ENCODE measurements at places on chromosomes 5 and 9.

DNA sequence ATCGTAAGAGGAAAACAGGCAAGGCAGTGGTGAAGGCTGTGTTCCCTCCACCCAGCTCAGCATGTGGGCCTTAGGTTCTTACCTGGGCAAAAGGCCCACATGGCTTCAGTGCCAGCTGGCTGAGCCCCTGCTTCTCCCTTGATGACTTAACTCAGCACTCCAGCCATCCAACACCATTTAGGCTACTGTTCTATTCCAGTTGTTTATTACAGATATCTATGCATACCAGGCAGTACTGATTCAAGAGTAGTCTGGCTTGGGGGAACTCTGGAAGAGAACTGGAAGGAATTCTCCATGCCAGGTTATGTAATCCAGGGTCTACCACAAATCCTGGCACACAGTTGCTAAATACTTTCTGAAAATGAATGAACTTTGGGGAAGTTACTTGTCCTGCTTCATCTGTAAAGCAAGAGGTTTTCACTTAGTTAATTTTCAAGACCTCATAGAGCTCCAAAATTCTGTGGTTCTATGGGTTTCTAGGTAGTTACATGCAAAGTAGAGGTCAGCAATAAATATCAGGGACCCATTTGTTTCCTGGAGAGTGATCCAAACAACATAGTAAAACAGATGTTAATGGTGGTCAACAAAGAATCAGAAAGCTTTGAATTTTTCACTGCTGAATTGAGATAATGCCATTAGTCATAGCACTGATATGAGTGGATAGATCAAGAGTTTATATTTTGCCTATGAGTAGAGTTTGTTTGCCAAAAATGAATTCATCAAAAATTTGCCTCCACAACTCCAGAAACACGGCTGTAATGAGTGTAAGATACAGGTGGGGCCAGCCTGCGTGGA is 88.2 kb upstream of the OSMR start:
- no peak for DNase-seq

DNA sequence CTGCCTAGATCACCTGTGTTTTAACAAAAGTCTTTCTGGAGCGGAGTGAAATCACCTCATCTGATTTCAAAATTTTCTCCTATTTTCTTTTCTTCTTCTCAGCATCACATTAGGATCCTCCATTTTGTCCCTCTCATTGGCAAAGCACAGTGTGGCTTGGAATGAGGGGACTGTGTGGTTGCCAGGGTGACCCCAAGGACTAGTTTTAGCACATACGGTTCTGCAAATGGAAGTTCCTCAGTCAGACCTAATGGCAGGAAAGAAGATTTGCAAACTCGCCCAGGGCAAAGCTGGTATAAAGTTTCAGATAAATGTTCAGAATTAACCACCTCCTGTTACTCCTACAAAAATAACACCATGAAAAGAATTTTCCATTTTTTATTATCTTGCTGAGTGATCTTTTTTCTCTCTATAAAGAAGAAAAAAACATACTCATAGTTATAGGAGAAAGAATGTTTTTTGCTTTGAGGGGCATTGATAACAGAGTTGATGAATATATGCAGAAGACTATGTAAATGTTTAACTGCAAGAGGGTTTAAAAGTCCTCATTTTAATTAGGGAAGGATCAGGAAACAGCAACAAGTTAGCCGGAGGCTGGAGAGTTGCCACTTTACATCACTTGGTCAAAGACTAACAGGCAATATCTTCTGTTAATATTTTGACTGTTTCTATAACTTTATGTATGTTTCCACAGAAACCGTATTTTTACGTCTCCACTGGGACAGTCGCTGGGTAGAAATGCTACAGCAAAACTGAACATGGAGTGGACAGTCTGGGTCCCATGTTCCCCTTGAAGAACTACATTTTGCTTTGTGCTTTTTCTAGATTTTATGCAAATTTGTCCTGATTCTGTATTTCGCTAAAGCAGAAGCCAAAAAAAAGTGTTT is 257.8 kb downstream of the NR2F1-AS1 start:
- no peak for DNase-seq

DNA sequence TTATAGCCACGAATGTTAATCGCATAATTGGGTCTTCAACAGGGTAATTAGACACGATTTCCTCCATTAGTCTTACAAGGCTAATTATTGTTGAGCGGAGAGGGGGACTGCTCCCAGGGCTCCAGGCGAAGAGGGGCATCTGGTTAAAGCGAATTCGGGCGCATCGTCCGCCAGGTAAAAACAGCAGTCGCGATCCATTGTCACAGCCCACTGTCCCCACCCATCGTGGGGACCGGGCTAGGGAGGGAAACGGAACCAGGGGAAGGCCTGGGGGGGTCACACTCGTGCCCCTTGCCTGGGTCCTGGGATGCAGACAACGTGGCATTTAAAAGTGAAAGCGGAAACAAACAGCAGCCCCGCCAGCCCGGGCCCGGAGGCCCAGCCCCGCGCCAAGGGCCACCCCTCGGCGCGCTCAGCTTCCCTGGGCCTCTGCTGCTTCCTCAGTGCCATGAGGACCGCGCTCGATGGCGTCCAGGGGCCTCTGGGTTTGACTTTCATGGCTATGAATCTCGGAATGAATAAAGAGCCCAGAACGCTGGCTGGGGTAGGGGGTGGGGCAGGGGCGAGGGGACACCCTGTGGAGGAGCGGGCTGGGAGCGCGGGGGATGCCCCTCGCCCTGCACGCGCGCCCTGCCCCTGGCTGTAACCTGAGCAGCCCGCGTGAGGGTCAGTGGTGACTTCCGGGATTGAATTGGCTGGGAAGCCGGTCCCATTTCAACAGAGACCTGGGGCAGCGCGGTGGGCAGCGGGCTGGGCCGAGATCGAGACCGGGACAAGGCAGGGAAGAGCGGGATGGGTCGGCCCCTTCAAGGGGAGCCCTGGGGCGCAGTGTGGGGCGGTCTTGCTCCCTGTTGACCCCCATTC is 99.9 kb downstream of the GTF3C4 start:
- peak; percentile 54 for DNase-seq

- no peak for DNase-seq
These were observed 262.9 kb downstream of the PIK3R1 start for GRCh38 chr5:68478301-68479095.

DNA sequence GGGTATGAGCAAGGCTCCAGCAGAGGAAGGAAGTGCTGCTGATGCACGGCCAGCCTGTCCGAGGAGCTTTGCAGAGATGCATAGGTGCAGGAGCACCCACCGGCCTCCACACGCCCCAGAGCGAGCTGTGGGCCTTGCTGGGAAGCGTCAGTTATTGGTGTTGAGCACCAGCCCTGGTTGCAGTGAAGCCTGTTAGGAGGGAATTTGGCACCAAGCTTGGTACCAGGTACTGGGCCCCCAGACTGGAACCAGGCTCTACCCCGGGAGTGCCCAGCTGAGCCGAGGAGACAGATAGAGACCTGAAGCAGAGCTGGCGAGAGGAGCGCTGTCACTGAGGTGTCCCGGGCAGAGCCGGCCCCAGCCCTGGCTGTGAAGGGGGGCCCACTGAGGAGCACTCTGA is 5.2 kb downstream of the TCF7 start:
- DNase-seq = no peak

DNA sequence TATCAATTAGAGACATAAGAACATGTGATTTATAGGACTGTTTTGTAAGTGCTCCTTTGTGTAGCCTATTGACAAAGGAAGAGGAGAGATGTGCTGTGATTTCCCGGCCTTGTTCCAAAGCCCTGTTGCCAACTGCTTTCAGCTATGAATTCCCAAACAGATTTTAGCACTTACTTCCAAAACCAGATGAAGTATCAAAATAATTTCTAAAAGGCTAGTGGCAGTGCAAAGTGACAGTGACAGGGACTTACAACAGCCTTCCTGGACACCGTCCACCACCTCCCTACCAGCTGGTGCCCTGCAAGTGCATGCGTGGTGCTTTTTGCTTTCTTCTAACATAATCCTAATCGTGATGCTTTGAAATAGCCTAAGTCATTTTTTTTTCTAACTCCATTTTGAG is 254.1 kb upstream of the ACTBL2 start:
- no peak for DNase-seq

DNA sequence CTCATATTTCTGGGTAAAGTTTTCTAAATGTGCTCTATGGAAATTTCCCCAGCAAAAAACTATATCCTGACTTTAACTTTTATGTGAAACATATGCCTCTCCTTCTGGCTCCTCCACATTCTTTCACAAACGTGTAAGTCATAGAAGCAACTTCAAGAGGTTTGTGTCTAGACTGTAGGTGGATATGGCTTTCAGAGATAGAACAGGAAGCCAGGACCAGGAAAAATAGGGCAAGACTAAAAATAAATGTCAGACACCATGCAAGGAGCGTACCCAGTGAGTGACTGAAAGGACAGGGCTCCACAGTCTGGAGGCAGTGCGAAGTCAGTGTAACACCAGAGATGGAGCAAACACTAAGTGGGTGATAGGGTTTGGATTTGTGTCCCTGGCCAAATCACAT is 240.7 kb downstream of the COX7C start:
- no peak for DNase-seq

DNA sequence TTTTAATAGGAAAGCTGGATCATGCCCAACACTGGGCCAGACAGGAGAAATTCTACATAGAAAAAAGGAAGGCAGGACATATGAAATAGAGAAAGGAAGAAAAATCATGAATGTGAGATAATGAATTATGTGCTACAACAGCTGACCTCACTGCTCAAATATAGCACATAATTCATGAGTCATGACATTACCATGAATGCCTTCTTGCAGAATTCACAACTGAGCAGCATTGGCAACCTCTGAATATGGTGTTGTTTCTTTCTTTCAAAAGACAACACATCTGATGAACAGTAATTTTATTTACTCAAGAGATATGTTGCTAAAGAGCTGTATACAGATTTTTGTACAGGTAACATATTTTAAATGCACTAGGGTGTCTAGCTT is 34.4 kb downstream of the APBA1 start:
- DNase-seq = no peak

GRCh38 chr5:51449026-51449425 is 65.8 kb downstream of the ISL1 start:
- DNase-seq = no peak
